IMR-90 (cell line): ENCODE measurements at places on chromosomes 4 and X. TPM values are rescaled to one million over a fixed set of nuclear protein-coding genes. Genes with fewer than 3 reads are reported as not detected.

DNA sequence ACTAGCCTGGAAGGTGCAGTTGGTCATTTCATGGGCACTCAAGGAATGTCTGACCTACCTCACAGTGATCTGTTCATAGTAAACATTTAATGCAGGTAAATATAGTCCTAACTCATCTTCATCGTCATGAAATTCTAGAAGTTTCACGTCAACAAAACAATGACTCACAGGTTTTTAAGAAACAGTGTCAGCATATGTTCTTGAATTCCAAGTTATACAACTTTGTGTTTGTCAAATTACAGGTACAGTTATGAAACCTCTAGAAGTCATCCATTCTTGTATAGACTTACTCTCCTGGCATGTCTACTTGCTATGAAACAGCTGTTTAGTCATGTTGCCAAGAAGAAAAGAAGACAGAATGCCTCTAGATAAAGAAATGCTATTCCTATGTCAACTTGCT lies 46.6 kb downstream of the AFM start:
- peaks cover 6% of the 10 kb centered on the region for H3K27me3 ChIP-seq
- no peaks in the 10 kb centered on the region for H3K4me1 ChIP-seq
- no peak overlapping the region for H3K4me3 ChIP-seq
- H3K27ac ChIP-seq, result no peak overlapping the region

GRCh38 chr4:142886566-142886965 lies 40.5 kb upstream of the INPP4B start:
- no peaks in the 10 kb centered on the region for H3K4me1 ChIP-seq
- no peaks in the 10 kb centered on the region for H3K27me3 ChIP-seq
- H3K4me3 ChIP-seq, result no peak overlapping the region
- no peak overlapping the region for H3K27ac ChIP-seq

GRCh38 chr4:4477391-4477790 lies 64.5 kb downstream of the STX18 start:
- no peak overlapping the region for H3K27ac ChIP-seq
- no peak overlapping the region for H3K4me3 ChIP-seq
- DNase-seq, result no peak
- no peaks in the 10 kb centered on the region for H3K27me3 ChIP-seq

DNA sequence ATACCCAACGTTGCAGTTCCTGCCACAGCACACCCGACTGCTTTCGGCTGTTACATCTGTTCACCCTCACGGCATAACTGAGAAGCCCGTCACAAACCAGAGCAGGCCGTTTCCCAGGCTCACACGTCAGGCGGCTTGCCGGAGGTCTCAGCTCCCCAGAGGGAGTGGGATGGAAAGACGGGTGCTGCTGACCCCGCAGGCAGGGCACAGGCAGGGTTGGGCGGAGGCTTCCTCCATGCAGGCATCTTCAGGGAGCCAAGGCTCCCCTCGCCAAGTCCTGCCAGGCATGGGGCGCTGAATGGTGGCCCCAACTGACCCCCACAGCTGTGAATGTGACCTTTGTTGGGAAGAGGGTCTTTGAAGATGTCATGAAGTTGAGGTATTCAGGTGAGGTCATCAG lies 57.5 kb downstream of the ACOX3 start:
- no peak overlapping the region for H3K27ac ChIP-seq
- H3K27me3 ChIP-seq, result no peaks in the 10 kb centered on the region

- no peak for DNase-seq
- no peak overlapping the region for H3K4me3 ChIP-seq
- H3K27me3 ChIP-seq, result no peaks in the 10 kb centered on the region
- peaks cover 8% of the 10 kb centered on the region for H3K4me1 ChIP-seq
- H3K36me3 ChIP-seq, result no peaks in the 10 kb centered on the region
These were observed 1.9 kb upstream of the PPP3CA start for GRCh38 chr4:101348995-101349800.

DNA sequence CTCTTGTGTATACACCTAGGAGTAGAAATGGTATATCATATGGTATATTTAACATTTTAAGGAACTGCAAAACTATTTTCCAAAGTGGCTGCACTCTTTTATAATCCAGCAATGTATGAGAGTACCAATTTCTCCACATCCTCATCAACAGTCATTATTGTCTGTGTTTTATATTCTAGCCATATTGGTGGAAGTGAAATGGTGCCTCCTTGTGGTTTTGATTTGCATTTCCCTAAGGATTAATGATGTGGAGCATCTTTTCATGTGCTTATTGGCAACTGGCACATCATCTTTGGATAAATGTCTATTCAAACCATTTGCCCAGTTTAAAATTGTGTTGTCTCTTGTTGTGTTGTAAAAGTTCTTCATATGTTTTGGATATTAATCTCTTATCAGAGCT lies 9.6 kb downstream of the BMP15 start:
- no peaks in the 10 kb centered on the region for H3K36me3 ChIP-seq
- no peak overlapping the region for H3K4me3 ChIP-seq
- DNase-seq, result peak; percentile 18
- H3K27me3 ChIP-seq, result peaks cover 5% of the 10 kb centered on the region
- H3K27ac ChIP-seq, result no peak overlapping the region

DNA sequence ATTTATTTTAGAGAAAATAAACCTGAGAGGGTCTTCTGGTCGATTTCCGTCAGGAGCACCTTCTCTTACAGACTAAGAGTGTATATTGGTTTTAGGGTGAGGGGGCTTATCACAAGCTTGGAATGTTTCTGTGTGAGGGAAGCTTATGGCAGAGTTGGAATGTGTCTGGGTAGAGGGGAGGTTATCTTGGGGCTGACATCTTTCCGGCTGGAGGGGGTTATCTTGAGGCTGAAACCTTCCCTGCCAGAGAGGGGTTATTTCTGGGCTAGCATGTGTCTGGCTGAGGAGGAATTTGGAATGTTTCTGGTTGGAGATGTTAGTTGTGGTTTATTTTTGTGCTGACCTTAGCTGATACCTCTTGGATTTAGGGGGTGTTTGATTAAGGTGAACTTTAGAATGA lies 1312.1 kb downstream of the ADGRL3 start:
- no peaks in the 10 kb centered on the region for H3K4me1 ChIP-seq
- H3K27me3 ChIP-seq, result no peaks in the 10 kb centered on the region
- H3K36me3 ChIP-seq, result no peaks in the 10 kb centered on the region
- H3K27ac ChIP-seq, result no peak overlapping the region
- no peak overlapping the region for H3K4me3 ChIP-seq

DNA sequence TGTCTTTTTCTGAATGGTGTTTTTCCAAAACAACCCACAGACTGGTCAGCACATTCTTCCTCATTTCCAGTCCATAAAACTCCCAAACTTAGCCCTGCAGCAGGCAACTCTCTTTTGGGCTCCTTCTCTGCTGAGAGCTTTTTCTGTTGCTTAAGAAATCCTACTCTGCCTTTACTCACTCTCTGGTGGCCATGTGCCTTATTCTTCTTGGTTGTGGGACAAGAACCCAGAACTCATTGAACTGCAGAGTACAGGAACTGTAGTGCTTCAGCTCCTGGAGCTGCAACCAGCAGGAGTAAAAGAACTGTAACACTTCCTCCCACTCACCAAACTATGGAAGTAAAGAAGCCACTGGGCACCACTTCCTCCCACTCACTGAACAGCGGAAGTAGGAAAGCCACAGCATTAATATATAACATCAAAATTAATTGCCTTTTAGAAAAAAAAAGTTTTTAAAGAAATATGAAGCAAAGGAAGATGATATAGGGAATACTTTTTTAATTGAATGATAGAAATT lies 864.1 kb upstream of the PCDH10 start:
- no peaks in the 10 kb centered on the region for H3K27me3 ChIP-seq
- no peaks in the 10 kb centered on the region for H3K4me1 ChIP-seq
- no peak for DNase-seq

The RGN gene
- polyA plus RNA-seq, result 0.26 and 0.44 TPM in 2 replicates

The AFP gene
- polyA plus RNA-seq, result 0.52 and 0.87 TPM in 2 replicates

DNA sequence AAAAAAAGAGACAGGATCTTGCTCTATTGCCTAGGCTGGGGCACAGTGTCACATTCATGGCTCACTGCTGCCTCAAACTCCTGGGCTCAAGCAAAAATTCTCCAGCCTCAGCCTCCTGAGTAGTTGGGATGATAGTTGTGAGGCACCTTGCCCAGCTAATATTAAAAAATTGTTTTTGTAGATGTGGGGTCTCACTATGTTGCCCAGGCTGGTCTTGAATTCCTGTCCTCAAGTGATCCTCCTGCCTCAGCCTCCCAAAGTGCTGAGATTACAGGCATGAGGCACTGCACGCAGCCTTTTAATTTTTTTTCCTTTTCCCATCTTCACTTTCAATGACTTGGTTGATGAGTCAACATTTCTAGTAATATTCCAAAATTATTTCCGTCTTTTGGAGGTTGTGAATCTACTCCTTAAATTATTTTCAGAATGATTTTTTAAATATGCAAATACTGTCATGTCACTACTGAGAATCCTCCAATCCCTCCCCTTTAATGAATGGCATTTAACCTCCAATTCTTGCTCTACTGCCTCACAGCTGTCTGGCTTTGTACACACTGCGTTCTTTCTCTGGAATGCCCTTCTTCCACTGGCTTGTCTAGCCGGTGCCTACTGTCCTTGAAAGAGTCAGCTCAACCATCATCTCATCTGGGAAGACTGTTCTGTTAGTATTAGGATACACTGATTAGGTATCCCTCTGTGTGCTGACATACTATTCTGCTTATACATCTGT lies 27.5 kb upstream of the DCTD start:
- no peak for DNase-seq
- no peaks in the 10 kb centered on the region for H3K4me1 ChIP-seq
- H3K4me3 ChIP-seq, result no peak overlapping the region
- no peaks in the 10 kb centered on the region for H3K36me3 ChIP-seq
- peaks cover 12% of the 10 kb centered on the region for H3K27me3 ChIP-seq
